GM12878 (cell line): ENCODE measurements at places on chromosomes 3 and 15. TPM values are rescaled to one million over a fixed set of nuclear protein-coding genes. Genes with fewer than 3 reads are reported as not detected.

Gene NMNAT3
- polyA plus RNA-seq = 0.11 and 0.16 TPM in 2 replicates

Gene DUOX1
- polyA plus RNA-seq = 1.4 and 1.8 TPM in 2 replicates

Gene PEX11A
- polyA plus RNA-seq = 1.7 and 1.8 TPM in 2 replicates

Gene SECISBP2L
- 7.0 and 10.4 TPM in 2 replicates for polyA plus RNA-seq
